ENCODE measurements at places on chromosomes 2 and 18.

DNA sequence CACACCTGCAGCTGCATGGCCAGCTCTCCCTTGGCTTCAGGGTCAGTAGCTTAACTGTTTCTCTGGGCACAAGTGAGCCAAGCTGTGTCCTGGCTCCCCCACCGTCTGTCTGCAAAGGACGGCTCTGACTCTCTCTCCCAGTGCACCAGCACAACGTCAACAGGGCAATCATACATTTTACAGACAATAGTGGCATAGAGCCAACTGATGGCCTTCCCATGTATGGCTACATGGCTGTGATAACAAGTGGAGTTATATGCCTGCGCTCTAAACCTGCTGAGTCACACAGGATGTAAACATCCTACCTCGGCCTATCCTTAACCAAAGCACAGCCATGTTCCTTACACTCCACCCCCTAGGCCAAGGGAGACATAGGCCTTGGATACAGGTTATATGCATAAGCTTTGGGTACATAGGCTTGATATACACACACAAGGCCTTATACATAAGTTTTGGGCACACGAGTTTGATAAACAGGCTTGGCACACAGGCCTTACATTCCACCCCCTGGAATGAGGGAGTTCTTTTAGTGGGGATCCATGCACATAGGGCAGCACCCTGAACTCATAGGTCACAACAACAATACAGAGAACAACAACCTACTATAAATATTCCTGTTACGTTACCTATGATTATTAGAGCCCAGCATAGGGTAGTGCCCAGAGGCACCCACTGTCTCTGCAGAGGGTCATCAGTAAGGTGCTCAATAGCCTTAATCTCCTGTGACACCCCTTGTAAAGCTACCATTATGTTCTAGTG is 17.7 kb downstream of the PHOSPHO2 start:
- DNase-seq = no peak

DNA sequence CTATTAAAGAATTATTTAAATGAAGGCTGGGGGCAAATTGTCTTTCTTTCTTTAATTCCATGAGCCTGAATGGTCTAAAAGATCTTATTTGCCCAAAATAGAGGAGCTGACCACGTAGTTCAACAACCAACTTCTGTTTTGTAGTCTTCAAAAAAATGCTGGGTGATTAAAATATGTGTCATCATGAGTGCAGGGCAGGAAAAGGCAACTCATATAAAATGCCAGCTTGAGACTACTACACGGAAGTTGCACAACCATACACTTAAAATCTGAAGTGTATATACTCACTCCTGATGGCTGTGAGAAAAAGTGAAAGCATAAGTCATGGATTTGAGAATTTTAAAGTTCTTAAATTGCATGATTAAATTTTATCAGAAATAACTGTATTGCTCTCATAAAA is 210.9 kb downstream of the DYM start:
- DNase-seq = no peak

GRCh38 chr2:176081837-176082524 is 1.8 kb downstream of the EVX2 start:
- no peak for DNase-seq

GRCh38 chr2:182447863-182448262 is 21.0 kb upstream of the PDE1A start:
- DNase-seq = no peak

GRCh38 chr2:150046211-150046610 is 441.3 kb downstream of the RND3 start:
- DNase-seq = no peak

- DNase-seq = no peak
These were observed 264.0 kb upstream of the SESTD1 start for GRCh38 chr2:179528576-179529069.

GRCh38 chr2:62426154-62426912 is 79.7 kb downstream of the TMEM17 start:
- DNase-seq = no peak

DNA sequence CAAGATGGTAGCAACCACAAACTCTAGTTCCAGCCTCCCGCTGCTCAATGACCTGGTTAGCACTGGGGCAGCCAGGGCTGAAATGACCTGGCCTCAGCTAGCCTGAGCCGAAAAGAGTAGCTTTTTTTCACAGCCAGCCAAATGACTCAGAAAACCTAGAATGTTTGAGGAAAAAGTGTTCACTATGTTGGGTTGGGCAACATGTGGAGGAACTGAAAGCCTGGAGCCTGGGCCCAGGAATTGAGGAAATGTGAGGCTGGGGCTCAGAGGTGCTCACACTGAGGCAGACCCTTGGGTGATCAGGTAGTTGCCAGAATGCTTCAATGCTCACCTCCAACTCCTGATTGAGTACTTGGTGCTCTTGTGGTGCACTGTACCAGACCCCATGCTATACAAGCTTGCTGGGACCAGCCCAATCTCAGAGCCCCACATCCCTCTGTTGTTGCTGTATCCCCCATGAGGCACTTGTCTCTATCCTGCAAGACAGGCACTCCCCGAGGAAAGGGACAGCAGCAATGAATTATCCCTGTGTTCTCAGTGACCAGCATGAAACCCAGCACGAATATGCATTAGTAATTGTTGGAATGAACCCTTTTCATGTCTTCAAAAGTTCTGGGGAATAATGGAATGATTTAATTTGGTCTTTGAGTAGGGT is 116.2 kb downstream of the USP34 start:
- no peak for DNase-seq

DNA sequence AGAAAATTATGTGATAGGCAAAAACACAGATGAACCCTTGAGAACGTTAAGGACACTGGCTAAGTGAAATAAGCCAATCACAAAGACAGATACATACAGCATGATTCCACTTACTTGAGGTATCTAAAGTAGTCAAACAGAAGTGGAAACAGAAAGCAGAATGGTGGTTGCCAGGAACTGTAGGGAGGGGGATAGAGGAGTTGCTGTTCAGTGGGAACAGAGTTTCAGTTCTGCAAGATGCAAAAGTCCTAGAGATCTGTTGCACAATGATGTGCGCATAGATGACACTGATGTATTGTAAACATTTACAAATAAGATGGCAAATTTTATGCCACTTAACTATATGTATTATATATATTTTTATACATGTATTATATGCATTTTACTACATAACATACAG is 59.7 kb downstream of the POLE4 start:
- no peak for DNase-seq

DNA sequence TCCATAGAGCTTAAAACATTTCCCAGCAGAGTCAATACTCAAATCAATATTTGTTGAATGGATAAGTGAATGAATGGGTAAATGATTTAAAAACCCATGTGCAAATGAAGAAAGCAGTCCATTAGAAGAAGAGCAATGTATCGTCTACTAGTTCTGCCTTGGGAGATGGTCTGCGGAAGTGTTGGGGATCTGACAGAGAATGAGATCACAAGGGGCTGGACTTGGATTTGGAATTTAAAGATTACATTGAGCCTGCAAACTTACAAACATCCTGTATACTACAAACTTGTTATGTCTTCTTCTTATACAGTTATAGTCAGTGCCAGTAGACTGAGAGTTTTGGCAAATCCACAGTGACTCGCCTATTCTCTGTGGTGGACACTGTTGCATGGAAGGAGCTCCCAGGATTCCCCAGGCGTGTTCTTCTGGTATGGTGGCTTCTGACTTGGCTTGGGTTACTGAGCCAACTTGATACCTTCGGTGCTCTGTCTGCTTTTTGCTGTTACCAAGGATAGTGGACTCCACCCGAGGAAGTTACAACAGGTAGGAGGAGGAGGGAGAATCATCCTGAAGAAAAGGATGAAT is 163.3 kb upstream of the SERPINE2 start:
- DNase-seq = no peak

- no peak for DNase-seq
These were observed 36.9 kb downstream of the CNGA3 start for GRCh38 chr2:98383166-98383565.

- DNase-seq = no peak
These were observed 46.8 kb downstream of the EPG5 start for GRCh38 chr18:45920367-45920766.

- no peak for DNase-seq
These were observed 81.9 kb upstream of the MAPRE2 start for GRCh38 chr18:34959211-34959829.

GRCh38 chr18:12518326-12518725 is 110.6 kb downstream of the PRELID3A start:
- no peak for DNase-seq

DNA sequence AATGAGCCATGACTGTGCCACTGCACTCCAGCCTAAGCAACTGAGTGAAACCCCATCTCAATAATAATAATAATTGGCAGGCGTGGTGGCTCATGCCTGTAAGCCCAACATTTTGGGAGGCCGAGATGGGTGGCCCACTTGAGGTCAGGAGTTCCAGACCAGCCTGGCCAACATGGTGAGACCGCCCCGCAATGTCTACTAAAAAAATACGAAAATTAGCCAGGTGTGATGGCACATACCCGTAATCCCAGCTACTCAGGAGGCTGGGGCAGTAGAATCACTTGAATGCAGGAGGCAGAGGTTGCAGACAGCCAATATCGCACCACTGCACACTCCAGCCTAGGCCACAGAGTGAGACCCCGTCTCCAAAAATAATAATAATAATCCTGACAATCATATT is 27.9 kb upstream of the LPIN2 start:
- DNase-seq = no peak

DNA sequence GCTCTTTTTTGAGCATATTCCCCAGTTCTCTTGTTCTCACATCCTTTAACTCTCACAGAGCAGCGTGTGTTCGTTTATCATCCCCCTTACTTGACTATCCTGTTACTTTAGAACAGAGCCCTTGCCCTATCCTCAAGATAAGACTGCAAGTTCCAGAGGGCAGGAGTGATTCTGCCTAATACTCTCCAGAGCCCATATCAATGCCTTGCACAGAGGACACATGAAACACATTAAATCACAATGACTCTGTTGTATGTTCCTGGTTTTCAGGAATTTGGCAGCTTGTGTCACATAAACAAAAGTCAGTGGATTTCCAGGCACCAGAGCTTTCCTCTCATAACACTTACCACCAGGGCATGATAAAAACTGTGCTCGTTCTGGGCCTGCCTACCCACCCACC is 156.7 kb downstream of the RNF144A start:
- DNase-seq = no peak

- DNase-seq = no peak
These were observed 83.4 kb downstream of the PXDN start for GRCh38 chr2:1660656-1661640.

DNA sequence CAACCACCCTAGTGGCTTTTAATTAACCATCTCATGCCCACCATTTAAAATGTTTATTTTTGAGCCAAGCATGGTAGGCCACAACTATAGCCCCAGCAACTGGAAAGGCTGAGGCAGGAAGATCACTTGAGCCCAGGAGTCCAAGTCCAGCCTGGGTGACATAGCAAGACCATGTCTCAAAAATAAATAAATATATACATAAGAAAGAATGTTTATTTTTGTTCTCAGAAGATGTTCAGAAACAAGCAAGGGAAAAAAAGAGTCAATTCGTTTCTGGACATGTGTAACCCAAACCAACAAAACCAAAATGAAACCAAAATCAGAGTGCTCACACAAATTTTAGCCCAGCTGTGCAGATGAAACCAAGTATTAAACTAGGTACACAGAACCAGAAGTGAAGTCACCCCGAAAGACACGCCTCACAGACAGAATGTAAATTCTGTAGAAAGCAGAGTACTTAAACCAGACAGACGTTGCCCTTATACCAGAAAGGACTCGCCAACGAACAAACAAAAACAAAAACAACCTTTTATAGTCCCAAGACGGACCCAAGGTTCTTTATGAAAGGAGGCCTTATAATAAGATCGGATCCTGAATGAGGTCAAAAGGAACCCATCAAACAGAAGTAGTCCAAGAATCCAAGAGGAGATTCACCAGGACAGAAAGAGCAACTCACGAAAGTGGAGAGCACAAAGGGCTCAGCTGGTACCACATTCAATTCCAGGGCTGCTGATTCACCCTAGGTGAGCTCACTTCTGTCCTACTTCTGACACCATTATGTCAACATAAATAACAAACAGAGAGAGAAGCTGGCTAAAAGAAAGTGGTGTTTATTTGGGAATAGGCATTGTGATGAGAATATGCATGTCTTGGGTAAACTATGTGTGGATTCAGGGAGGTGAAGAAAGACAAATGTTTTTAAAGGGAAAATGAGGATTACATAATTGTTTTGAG is 31.8 kb upstream of the MTCL1 start:
- DNase-seq = no peak

- no peak for DNase-seq
These were observed 282.0 kb upstream of the REV1 start for GRCh38 chr2:99771681-99772333.

GRCh38 chr2:207938886-207939285 is 86.4 kb downstream of the PLEKHM3 start:
- DNase-seq = no peak

- no peak for DNase-seq
These were observed 40.6 kb upstream of the FN1 start for GRCh38 chr2:215476424-215476823.

- DNase-seq = no peak
These were observed 572 bp downstream of the INPP4A start for GRCh38 chr2:98445177-98445682.

DNA sequence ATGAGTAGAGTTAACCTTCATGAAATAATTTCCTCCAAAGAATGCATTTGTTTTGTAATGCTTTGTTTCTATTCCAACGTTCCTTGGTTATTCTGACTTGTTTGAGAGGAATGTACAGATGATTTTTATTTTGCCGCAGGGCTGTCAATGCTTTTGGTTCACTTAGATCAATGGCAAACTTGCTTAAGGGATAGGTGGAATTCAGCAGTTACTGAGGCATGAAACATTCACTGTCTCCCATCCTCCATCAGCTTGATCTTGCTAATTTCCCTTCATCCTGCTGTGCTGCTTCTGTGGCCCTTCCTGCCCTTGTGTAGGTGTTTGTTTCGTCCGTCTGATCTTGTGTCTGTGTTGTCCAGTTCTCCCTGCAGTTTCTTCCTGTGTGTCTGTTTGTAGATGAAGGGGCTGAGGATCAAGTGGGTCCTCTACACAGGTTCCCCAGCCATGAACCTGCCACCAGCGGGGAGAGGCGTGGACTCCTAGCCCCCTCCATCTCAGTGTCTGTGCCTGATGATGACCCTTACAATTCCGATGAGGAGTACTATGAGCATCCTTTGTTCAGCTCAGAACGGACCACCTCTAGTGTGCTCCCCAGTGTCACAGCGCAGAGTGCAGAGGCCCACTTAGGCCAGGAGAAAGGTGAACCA is 84.2 kb upstream of the UNC80 start:
- DNase-seq = no peak

- no peak for DNase-seq
These were observed 61.9 kb downstream of the NFATC1 start for GRCh38 chr18:79457652-79458051.

GRCh38 chr18:8696749-8697211 is 8.6 kb upstream of the MTCL1 start:
- DNase-seq = peak; percentile 75

DNA sequence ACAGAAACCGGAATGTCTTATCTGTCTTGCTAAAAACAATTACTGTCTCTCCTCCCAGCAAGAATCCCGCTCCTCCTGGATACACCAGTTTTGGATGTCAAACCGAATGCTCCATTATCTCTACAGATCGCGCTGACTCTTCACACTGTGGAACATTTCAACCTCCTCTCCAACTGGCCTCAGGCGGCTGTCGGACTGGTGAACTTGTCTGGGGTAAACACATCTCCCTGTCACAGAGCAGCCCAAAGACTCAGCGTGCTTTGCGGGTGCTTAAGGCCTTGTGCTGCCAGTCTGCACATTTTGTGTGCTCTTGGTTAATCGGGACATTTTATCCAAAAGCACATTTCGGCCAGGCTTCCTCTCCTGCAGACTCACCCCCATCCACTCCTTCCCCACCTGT is 173.1 kb downstream of the ICOS start:
- no peak for DNase-seq

All from stimulated activated CD4-positive, alpha-beta T cell treated with anti-CD3 and anti-CD28 coated beads, Interleukin-1b, Interleukin-23, amount 100 ng/mL, for 4 hours (primary cell).